Stimulated activated CD8-positive, alpha-beta memory T cell treated with anti-CD3 and anti-CD28 coated beads, Interleukin-4, amount 100 ng/mL, for 1 hour (primary cell): ENCODE measurements at places on chromosomes 4 and X.

DNA sequence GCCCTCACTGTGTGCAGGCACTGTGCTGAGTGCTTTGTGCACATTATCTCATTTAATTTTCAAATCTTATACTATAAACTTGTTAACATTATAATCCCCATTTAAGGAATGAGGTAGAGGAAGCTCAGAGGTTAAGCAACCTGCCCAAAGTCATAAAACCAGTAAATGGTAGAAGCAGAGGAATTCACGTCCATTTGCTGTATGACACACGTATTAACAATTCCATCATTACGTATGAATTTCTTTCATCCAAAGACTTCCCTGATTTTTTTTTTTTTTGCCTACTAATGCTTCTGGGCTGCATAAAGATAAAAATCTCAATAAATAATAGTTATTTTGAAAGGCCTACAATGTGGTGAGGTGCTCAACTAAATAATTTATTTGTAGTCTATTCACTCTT lies 64.5 kb upstream of the H2AZ1 start:
- no peak for DNase-seq

GRCh38 chr4:180950377-180950776 lies 1292.8 kb upstream of the TENM3 start:
- no peak for DNase-seq

DNA sequence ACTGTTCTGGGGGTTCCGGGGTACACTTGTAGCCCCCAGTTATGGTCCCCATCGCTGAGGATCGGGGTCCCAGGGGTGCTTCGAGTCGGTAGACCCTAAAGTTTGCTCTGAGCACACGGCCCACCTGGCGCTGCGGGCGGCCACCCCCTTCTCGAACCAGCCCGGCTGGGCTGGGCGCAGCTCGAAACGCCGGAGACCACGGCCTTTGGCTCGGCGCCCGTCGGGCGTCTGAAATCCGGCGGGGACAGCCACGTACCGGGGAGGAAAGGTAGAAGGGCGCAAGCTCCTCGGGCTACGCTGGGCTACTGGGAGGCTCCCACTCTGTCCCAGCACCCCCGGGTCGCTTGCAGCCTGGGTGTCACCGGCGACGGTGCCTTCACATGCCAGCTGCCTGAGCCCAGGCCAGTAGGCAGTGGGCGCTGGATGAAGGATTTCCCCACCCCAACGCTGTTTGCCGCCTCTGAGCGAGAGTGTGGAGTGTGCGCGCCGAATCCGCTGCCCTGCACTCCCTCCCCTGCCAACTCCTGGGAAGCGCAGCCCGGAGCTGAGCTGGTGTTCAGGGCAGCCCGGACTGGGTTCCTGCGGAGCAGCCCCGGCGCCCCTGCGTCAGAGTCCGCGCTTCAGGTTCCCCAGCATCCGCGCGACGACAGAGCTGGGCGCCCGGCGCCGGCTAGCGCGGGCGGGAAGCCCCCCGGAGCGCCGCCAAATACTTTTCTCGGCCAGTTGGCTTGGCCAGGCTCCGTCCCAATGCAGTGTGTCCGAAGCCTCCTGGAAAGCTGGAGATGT lies 637 bp downstream of the MAMLD1 start:
- no peak for DNase-seq

GRCh38 chr4:102311912-102312311 lies 33.4 kb downstream of the SLC39A8 start:
- no peak for DNase-seq

DNA sequence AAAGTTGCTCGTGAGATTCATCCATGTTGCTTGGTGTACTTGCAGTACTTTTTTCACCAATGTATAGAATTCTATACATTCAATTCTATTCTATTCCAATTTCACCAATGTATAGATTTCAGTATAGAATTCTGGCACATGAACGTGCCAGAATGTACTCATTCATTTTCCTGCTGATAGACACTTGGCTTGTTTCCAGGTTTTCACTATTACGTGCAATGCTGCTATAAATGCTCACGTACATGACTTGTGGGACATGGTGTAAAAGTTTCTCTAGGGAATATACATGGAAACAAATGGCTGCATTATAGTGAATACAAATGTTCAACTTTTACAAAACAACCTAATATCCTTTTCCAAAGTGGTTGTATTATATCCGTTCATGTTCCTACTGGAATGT lies 6.8 kb upstream of the CXorf66 start:
- DNase-seq = no peak

DNA sequence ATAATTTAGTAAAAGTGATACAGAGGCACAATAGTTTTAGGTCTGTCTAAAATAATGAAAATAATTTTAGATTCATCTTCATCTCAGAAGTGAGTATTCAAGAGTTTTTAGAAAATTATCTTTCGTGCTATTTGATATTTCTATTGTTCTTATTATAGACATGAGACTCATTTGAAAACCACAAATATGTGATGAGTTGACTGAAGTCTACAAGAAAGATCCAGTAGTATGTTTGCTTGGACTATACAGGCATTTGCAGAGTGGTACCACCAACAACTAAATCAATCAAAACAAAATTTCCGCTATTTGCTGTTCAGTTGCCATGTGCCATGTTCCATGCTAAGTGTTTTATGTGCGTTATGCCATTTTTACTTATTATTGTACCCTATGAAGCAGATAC lies 1318.5 kb downstream of the STIM2 start:
- no peak for DNase-seq

DNA sequence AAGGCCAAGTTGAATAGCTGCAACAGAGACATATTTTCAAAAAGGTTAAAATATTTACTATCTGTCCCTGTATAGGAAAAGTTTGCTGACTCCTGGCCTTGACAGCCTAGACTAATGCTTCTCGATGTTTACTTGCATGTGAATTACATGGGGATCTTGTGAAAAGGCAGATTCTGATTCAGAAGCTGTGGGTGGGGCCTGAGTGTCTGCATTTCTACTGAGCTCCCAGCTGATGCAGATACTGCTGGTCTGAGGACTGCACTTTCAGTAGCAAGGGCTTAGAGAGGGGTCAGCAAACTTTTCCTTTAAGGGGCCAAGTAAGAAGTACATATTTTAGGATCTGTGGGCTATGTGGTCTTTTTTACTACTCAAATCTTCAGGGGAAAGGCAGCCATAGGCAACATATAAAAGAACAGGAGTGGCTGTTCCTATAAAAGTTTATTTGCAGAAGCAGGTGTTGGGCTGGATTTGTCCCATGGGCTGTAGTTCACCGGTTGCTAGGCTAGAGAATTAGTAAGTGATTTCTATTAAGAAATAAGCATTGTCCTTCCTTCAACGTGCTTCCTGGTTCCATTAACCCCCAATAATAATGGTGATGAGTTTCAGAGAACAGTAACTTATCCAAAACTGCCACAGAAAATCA lies 97.2 kb upstream of the PDE5A start:
- DNase-seq = no peak

DNA sequence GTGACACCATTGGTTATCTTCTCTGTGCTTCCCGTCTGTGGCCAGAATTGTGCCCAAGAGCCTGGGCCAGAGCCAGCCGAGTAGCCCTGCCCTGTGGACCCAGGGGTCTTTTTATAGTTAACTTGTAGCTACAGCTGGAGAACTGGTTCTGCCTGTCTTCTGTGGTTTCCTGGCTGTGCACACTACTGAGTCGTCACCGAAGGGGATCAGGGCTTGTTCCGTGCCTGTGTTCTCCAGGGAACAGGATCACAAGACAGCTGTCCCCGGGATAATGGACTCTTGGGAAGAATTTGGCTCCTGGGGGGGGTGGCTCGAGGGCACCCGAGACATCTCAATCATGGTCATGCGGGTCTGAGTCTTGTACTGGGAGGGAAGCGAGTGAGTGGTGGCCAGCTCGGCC lies 22.1 kb upstream of the OPN1LW start:
- DNase-seq = no peak

DNA sequence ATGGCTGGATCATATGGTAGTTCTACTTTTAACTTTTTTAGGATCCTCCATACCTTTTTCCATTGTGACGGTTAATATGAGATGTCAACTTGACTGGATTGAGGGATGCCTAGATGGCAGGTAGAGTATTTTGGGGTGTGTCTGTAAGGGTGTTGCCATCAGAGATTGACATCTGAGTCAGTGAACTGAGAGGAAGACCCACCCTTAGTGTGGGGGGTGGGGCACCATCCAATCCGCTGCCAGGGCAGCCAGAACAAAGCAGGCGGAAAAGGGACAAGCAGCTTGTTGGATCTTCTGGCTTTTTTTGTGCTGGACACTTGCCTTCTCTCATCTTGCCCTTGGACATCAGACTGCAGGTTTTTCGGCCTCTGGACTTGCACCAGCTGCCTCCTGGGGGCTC lies 168.5 kb upstream of the CXCL13 start:
- DNase-seq = no peak

DNA sequence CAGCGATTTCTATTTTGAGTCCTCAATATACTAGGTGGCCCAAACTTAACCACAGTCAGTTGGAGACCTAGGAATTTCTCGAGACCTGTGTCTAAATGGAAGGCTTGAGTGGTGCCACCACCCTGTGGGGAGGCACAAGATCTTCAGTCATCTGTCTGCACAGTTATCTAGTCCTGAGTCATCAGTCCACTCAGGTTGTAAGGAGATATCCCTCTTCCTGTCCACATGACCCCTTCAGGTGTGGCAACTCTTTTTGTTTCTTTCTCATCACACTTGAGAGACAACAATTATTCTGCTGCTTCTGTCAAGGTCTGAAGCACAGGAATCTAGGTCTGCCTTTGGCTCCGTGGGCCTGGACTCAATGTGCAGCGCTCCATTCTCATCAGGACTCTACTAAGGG lies 64.4 kb upstream of the IBSP start:
- DNase-seq = no peak

DNA sequence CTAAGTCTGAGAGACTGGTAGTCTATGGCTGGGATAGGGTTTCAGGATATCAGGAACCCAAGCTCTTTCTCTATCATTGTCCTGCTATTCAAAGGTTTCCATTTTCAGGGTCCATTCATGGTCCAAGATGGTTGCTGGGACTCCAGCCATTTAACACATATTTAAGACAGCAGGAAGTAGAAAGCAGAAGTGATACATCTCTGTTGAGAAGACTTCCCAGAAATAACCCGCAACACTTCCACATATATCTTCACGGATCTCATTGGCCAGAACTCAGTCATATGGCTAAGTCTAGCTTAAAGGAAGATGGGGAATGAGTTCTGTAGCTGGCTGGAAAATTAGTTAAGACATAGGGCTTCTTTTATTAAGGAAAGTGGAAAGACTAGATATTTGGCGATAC lies 23.8 kb downstream of the CTSO start:
- no peak for DNase-seq

DNA sequence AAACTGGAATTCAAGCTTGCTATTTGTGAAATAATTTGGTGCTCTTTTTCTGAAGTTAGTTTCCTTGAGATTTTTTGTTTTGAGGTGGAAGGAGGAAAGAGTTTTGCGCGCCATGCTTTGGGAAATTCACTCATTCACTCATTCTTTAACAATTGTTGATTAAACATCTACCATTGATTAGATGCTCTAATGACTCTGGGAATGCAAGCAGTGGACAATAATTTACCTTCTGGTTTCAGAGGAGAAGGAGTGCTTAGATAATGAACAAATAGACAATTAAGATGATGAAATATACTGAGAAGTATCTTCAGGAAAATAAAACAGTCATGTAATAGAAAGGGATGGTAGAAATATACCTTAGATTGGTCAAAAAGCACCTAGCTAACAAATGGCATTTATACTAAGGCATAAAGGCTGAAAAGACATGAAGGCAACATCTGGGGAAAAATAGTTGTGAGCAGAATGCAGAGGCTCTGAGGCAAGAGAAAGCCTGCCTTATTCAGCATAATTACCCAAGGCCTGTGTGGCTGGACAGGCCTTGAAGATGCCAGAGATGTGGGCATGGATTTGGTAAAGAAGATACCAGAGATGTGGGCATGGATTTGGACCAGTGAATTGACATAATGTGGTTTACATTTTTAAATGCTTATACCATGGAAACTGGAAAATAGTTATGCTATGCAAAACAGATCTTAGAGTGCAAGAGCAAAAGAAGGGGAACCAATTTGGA lies 2.7 kb upstream of the COMMD8 start:
- DNase-seq = no peak

DNA sequence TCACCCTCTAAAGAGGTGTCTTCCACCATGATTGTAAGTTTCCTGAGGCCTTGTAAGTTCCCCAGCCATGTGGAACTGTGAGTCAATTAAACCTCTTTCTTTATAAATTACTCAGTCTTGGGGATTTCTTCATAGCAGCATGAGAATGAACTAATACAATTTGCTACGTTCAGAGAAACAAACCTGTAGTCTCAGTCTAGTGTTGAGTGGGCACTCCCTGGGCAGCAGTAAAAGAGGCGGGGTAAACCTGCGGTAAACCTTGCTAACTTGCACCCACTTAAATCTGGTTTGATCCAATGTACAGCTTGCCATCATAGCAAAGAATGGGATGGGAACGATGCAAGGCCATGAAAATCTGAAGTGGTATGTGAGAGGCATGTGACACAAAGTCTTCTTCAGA lies 22.4 kb downstream of the GRXCR1 start:
- no peak for DNase-seq

DNA sequence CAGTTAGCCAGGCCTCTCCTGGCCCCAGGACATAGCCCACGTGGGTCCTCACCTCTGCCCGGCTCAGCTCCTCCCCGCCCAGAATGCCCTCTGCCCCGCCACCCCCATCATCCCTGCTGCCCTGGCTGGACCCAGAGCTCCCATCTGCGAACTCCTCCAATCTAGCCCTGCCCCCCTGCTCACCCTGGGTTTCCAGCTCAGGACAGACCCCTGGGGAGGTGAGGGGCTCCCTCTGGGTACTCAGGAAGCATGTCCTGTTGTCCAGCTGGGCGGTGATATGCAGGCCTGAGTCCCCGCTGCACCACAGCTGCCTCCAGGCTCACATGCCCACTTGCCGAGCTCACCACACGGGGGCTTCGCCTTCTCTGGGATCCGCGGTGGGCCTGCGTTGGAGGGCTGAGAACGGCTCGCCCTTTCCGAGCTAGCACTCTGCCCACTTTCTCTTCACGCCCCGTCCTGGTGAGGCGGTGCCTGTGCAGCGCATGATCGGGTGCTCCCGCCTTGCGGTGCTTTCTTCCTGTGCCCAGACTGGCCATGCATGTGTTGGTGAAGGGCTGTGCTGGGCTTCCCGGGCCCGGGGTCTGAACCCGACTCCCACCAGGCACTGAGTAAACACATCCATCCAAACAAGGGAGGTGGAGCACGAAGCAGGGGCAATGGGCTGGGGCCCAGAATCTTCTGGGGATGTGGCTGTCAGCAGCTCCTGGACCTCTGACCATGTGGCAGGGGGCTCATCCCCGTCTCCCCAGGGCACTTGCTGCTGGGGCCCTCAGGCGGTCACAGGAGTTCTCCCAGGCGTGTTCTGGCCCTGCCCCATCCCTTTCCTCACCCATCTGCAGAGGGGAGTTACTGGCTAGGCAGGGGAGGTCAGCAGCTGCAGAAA lies 74.3 kb downstream of the RGS12 start:
- DNase-seq = no peak

- DNase-seq = no peak
These were observed 31.0 kb upstream of the ARAF start for GRCh38 chrX:47530049-47530448.

- DNase-seq = no peak
These were observed 4.0 kb downstream of the LONRF3 start for GRCh38 chrX:118978451-118978850.

- DNase-seq = no peak
These were observed 635.0 kb upstream of the TENM3 start for GRCh38 chr4:181608181-181608580.

- no peak for DNase-seq
These were observed 519.2 kb downstream of the ARAP2 start for GRCh38 chr4:35725131-35725530.
